Hematopoietic multipotent progenitor cell treated with erythropoietin and hydrocortisone succinate and interleukin-3 and kit ligand, for 8 days (in vitro differentiated cells): ENCODE measurements at places on chromosomes 3 and 15.

DNA sequence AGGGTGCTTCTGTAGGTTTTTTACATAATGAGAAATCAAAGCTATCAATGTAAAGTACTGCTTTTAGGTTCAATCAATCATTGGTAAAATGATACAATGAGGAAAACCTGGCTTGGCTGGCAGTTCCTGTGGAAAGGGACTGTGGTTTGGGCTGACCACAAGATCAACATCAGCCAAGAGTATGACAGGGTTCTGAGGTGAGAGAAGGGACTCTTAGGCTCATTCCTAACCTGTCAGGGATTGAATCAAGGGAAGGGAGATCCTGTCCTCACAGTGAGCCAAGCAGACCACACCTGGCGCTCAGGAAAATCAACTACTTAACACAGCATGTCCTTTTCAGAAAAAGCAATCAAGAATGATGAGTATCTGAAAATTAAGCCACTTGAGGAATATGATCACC lies 111.1 kb downstream of the MAGI1 start:
- DNase-seq: no peak

- DNase-seq: no peak
Observed at GRCh38 chr3:67048067-67048714, 50.1 kb downstream of the KBTBD8 start.

GRCh38 chr15:90101130-90101968 lies 919 bp downstream of the IDH2 start:
- peak; percentile 46 for DNase-seq

DNA sequence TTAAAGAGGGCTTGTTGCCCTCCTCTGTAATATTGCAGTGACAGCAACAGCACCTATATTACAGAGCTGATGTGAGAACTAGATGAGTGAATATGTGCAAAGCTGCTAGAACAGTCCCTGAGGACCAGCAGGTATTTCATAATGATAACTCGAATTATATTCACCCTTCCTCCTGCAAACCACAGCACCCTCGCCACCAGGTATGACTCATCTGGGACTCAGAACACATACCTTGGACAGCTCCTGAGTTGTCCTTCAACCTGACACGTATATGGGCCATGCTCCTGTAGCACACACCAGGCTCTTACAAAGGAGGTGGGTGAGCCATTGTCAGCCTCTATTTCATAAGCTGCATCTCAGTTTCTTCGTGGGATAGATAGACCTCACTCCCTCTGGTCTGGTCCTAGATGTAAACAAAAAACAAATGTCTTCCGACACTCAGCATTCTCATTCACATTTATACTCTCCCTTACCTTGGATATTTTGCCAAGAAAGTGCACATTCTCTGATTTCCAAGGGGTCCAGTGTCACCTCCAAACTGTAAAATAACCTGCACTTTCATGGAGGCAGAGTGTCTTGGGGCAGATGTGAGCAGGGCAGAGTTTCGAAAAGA lies 124.5 kb downstream of the TLE3 start:
- DNase-seq: peak; percentile 17

GRCh38 chr15:83287541-83288027 lies 3.1 kb upstream of the BNC1 start:
- no peak for DNase-seq

DNA sequence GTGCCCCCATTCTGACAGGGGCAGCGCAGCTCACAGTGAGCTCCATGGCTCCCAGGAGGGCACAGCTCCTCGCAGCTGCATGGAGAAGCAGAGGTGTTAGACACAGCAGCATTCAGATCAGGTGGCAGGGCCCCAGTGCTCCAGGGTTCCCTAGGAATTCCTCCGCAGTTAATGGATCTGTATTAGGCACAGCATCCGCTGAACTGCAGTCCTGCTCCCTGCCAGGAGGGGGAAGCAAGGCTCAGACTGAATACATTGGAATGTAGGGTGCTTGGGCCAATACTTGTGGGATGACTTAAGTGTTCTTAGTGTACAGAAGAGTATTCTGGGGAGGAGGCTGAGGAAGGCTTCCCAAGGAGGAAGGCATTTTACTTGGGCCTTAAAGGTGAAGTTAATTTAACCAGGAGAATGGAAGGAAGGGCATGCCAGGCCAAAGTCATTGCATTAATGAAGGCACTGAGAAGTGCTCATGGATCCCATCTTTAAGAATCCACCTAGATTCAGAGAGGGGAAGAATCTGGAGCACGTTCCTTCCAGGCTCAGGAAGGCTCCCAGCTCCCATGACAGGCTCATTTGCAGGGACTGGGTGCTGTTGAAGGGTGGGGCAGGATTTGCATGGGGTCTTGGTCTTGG lies 111.6 kb downstream of the RAB11A start:
- DNase-seq: peak; percentile 59

DNA sequence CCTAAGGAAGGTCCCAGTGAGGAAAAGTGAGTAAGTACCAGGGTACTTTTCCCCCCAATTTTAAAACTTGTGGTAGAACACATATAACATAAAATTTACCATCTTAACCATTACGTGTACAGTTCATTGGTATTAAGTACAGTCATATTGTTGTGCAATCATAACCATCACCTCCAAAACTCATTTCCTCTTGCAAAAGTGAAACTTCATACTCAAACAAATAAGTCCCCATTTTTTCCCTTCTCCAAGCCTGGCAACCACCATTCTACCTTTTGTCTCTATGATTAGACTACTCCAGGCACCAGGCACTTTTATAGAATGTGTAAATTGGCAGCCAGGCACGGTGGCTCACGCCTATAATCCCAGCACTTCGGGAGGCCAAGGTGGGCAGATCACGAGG lies 12.2 kb downstream of the PRC1 start:
- DNase-seq: no peak
